8988T (cell line): ENCODE measurements at places on chromosomes 3 and 15.

GRCh38 chr3:66428733-66429132 lies 72.1 kb downstream of the LRIG1 start:
- peak; percentile 53 for DNase-seq

DNA sequence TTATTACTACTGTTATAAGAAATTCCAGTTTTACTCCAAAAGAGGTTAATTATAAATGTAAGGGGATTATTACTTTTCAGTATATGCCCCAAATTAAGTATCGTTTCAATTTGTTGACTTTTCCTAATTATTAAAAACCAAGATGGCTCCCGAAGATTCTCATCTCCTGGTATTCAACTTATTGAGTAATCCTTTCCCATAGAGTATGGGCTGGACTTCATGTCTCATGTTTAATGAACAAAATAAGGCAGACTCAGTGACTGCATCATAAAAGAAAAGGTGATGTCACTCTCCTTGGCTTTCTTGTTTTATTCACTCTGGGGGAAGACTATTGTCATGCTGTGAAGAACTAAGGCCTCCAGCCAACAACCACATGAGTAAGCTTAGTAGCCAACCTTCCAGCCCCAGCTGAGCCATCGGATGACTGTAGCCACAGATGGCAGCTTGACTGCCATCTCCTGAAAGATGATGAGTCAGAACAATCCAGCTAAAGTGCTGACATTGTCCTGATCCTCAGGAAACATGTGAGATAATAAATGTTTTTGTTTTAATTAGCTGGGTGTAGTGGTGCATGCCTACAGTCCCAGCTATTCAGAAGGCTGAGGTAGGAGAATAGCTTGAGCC lies 17.3 kb downstream of the IGF2BP2 start:
- no peak for DNase-seq

DNA sequence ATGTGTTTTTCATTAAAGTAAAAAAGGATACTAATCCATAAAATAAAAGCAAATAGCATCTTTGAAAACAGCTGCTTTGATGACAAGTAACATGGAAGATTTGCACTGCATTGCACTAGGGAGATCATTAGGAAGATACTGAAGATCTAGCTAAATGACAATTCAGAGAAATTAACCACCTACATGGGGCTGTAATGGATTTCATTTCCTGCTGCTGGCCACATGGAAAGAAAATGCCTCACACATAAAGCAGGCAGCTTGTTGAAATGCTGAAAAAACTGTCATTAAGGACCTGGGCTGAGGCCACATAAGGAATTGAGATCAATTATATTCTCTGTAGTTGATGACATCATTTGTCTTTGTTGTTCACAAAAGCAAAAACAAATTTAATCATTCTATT lies 94.1 kb downstream of the PYDC2 start:
- DNase-seq: no peak

DNA sequence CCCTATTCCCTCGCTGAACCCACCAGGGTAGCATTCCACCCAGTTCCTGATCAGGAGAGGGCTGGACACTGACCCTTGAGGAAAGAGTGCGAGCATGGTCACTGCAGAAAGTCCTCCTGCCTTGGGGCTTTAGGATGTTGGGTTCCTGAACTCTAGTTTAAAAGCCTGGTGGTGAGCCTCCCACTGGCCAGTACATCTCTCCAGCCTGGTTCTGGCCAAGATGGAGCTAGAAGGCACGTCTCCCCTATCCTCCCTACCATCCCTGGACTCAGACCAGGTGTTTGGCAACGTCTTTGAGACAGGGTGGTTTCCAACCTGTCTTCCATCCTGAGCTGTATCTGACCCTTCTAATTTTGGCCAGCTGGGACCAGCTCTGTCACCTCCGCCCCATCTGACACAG lies 31.4 kb downstream of the NBEAL2 start:
- no peak for DNase-seq

DNA sequence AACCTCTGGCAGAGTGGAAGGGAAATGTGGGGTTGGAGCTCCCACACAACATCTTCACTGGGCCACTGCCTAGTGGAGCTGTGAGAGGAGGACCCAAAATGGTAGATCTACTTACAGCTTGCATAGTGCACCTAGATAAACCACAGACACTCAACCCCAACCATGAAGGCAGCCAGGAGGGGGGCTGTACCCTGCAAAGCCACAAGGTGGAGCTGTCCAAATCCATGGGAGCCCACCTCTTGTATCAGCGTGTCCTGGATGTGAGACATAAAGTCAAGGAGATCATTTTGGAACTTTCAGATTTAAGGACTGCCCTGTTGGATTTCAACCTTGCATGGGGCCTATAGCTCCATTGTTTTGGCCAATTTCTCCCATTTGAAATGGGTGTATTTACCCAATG lies 20.9 kb downstream of the TP63 start:
- DNase-seq: no peak

- DNase-seq: no peak
Observed at GRCh38 chr3:58356054-58356453, 23.4 kb downstream of the PXK start.

DNA sequence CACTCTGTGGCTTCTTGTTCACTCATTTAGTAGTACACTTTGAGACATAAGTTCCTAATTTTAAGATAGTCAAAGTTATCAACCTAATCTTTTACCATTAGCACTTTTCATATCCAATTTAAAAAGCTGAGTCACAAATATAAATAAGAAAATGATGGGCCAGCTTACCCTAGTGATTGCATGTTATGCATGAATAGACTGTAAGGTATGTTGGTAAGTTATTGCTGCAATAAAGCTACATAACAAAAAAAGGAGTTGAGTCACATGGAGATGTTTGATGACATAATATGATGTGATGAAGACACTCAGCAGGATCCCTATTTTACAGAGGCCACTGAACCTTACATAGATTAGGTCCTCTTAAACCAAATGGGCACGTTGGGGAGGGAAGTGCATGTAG lies 161.3 kb downstream of the OCA2 start:
- DNase-seq: no peak

GRCh38 chr15:24039683-24040082 lies 352.6 kb upstream of the NDN start:
- DNase-seq: no peak

- DNase-seq: no peak
Observed at GRCh38 chr15:101773496-101774100, 29.7 kb upstream of the OR4F6 start.

- DNase-seq: peak; percentile 21
Observed at GRCh38 chr15:83475551-83475950, 28.4 kb downstream of the SH3GL3 start.

- DNase-seq: no peak
Observed at GRCh38 chr3:10482631-10483363, 22.6 kb downstream of the ATP2B2 start.

- no peak for DNase-seq
Observed at GRCh38 chr3:107543666-107544065, 20.9 kb downstream of the BBX start.

DNA sequence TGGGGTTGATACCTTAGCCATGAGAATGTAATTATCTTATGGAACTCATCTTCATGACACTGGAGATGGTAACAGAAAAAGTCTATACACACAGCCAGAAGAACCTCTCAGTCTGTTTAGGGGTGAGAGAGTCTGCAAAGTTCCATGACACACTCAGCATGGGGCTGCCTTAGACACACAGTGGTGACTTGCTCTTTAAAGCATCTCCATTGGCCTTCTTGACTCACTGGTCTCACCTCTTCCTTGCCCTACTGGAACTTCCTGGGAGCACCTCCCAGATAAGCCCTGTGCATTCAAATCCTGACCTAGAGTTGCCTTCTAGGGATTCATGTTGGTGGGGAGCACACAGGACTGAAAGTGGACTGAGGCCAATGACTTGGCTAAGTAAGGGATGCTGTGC lies 9.3 kb downstream of the MAGI1 start:
- DNase-seq: no peak

DNA sequence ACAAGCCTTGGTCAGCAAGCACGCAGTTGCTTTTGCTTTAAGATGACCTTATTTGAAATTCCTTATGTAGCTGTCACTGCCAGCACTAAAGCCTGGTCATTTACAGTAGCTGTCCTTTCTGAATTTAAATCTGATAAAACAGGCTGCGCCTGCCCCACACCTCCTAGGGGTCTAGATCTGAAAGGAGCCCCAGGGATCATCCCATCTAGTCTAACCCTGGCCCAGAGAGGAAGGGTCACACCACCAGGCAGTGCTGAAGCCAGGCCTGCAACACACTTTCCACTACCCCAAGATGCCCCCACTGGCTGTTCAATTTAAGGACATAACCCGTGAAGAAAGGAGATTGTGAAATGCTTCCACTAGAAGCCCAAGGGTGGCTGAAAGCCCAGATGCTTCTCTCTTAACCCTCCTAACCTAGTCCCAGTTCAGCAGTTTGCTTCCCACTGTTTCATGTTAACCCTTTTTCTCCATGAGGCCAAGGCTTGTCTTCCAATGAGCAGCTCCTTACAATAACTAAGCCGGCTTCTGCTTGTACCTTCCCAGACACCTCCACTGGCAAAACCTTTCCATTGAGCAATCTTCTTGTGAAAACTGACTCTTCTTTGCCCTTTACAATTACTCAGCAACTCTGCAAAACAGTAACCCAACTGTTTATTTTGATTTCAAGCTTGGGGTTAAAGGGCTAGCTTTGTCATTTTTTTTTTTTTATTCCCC lies 198.9 kb upstream of the LPP start:
- no peak for DNase-seq

DNA sequence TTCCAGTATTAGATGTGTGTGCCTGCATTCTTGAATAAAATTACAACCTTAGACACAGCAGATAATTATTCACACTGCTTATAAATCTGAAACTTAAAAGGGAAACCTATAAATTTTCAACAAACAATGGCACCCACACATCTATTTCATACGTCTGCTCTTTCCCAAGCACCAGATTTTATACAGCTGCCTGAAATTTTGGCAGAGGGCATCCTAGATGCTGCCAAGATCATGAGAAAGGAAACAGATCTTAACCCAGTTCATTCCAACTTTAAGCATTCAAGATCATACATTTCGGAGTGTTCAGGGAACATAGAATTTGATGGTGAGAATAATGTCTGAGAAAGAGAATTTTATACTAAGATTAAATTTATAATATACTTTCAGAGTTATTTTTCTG lies 53.1 kb downstream of the CLDN1 start:
- DNase-seq: no peak

DNA sequence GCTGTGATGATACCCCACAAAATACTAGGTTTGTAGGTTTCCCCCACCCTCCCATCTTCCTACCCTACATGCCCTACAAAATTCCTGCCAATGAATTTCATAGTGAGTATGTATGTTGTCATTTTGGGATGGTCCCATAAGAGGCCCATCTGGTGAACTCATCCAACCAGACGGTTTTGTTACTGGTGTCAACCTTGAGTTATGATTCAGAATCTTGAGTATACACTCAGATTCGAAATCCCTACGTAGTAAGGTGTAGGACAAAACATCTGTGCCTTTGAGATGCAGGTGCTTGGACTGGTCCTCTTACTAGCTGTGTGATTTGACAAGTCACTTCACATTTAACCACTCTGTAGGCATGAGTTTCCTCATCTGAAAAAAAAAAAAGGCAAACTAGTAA lies 3.6 kb downstream of the SIAH2 start:
- no peak for DNase-seq

- no peak for DNase-seq
Observed at GRCh38 chr15:64152507-64153387, 1.2 kb downstream of the SNX22 start.

GRCh38 chr15:99430881-99431401 lies 134.8 kb upstream of the MEF2A start:
- no peak for DNase-seq

DNA sequence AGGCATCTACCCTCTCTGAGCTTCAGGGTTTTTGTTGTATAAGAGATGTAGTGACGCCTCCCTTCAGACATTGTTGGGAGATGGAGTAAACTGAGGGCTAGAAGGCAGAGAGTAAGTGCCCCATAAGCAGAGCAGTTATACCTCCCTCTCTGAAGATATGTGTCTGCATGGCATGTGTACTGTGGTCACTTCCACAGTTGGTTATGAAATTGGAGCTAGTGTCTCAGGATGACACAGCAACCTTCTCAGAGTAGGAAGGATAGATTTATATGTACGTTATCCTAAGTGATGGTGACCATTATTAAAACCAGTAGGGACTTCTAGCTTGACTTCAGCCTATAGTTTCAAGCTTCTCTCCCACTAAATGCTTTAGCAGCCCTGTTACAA lies 17.9 kb downstream of the PXK start:
- no peak for DNase-seq

GRCh38 chr3:45518376-45519135 lies 76.0 kb upstream of the LIMD1 start:
- no peak for DNase-seq

DNA sequence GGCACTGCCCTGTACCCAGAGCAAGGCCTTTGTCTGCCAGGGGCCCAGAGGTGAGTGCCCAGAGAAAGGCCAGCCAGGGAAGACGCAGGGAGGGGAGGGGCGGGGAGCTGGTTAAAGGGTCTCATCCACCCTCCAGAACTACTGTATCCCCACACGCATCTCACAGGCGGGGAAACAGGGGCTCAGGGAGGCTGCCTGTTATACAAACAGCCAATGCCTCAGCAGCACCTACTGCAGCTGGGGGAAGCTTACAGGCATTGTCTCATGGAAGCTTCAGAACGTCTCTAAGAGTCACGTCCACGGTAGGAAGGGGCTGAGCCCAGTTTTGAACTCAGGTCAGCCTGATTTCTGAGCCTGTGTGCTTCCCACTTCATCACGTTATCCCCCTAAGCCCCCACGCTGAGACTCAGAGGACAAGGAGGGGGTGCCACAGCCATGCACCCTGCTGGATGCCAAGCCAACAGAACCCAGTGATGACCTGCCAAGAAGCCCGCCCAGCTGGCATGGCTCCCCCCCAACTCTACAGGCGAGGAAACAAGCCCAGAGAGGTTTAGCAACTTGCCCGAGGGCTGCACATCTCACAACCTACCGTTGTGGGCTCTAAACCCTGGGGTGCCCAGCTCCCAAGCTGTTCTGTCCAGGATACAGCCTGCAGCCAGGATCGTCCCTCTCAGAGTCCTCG lies 54.5 kb downstream of the IQSEC1 start:
- DNase-seq: no peak

- DNase-seq: no peak
Observed at GRCh38 chr3:10962481-10963036, 30.0 kb upstream of the SLC6A1 start.

DNA sequence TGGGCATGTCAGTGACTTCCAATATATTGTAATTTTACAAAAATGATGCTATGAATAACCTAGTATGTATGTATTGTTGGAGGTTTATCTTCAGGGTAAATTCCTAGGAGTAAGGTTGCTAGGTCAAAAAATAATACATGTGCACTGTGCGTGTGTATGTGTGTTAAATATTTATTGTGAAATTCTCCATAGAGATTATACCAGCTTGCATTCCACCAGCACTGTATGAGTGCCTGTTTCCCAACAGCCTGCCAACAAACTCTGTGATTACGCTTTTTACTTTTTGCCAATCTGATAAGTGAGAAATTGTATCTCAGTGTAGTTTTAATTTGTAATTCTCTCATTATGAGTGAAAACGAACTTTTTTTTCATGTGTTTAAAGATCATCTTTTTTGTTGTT lies 12.6 kb upstream of the IGF2BP2 start:
- DNase-seq: no peak
